D341Med (cell line): ENCODE measurements at places on chromosomes 2 and 18.

DNA sequence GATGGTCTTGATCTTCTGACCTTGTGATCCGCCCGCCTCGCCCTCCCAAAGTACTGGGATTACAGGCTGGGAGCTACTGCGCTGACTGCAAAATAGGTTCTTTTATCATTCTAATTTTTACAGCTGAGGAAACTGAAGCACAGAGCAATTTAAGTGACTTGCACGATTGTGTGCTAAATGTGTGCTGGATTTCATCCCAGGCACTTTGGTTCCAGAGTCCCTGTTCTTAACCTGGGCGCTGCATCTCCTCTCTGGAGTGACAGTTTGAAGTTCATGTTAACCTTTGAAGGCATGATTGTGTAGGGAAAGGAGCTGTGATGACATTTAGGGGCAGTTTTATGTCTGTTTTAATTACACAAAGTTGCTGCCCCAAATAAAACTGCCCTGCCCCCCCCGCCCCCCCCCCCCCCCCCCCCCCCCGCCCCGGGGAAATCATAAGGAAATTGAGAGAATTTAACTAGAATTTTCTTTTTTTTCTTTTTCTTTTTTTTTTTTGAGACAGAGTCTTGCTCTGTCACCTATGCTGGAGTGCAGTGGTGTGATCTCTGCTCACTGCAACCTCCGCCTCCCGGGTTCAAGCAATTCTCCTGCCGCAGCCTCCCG is 5.6 kb downstream of the ACSL3 start:
- no peak for DNase-seq

- no peak for DNase-seq
These were observed 23.2 kb downstream of the SATB2 start for GRCh38 chr2:199434555-199434954.

GRCh38 chr18:37559194-37559593 is 6.4 kb downstream of the CELF4 start:
- DNase-seq: no peak

- DNase-seq: no peak
These were observed 147.9 kb upstream of the DNMT3A start for GRCh38 chr2:25489631-25490030.

- DNase-seq: no peak
These were observed 38.6 kb downstream of the MARCHF7 start for GRCh38 chr2:159750873-159751272.

GRCh38 chr2:133801946-133802345 is 233.7 kb upstream of the NCKAP5 start:
- DNase-seq: no peak

- no peak for DNase-seq
These were observed 70.8 kb upstream of the GATA6 start for GRCh38 chr18:22098563-22098989.

DNA sequence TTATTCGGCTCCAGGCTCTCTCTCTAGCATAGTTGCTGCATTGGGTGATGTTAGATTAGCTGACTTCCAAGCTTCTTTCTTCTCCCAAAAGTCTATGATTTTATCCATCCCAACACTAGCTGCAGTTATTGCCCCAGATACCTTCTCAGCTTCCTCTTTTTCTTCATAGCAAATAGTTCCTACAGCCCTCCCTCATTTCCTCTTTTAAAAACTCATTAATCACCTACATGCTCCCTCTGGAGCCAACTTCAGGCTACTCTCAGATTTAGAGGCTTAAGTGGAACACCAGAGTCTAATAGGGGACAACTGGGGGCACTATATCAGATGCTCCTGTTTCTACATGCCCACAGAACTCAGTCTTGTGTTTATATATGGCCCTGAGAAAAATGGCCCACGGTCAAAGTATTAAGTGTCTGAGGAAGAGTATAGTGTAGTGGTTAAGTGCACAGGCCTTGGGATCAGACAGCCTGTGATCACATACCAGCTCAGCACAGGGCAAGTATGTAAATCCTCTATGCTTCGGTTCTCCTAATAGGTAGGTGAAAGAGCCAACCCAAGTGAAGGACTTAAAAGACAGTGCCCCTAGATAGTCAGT is 241.9 kb upstream of the SLC14A2 start:
- DNase-seq: no peak

DNA sequence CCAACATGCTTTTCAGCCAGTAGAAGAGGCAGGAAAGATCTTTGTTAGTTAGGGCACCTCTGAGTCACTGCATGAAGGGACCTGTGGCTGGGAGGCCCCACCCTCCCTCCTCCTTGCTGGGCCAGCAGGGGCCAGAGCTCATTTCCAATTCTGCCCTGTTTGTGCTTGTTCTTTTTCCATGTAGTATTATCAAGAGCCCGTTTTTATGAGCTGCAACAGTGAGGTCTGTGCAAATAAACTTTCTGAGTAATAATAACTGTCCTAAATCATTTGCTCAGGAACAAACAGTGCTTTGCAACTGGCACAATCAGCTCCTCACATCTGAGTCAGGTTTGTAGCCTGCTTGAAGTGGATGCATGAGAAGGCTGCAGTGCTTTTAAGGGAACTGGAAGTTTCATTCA is 128.0 kb downstream of the ARL4C start:
- no peak for DNase-seq

GRCh38 chr2:11757101-11757500 is 10.7 kb downstream of the LPIN1 start:
- DNase-seq: no peak

- no peak for DNase-seq
These were observed 138.6 kb upstream of the FHL2 start for GRCh38 chr2:105537466-105537865.

- DNase-seq: no peak
These were observed 265.4 kb downstream of the HRH4 start for GRCh38 chr18:24725644-24726415.

GRCh38 chr2:173056705-173057364 is 18.8 kb upstream of the MAP3K20 start:
- DNase-seq: no peak

DNA sequence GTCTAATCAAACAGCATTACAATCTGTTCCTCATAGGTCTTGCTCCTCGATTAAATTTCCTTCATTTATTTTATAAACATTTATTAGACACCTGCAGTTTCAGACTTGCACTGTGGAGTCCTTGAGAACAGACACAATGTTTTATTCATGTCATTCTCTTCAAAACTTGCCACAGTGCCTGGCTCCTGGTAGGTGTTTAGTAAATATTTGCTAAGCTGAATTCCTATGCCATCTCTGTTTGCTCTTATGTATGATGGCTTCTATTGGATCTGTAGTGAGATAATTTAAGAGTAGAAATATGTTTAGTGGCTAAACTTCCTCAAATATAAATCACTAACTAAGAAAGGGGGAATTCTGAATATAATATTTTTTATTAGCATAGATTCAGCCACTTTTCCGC is 61.4 kb downstream of the LRATD1 start:
- no peak for DNase-seq

- DNase-seq: no peak
These were observed 203.2 kb downstream of the SH3RF3 start for GRCh38 chr2:109331896-109332848.

- DNase-seq: no peak
These were observed 99.0 kb downstream of the SP3 start for GRCh38 chr2:173865971-173866873.

- no peak for DNase-seq
These were observed 226.0 kb upstream of the CTAGE1 start for GRCh38 chr18:22643731-22644130.

DNA sequence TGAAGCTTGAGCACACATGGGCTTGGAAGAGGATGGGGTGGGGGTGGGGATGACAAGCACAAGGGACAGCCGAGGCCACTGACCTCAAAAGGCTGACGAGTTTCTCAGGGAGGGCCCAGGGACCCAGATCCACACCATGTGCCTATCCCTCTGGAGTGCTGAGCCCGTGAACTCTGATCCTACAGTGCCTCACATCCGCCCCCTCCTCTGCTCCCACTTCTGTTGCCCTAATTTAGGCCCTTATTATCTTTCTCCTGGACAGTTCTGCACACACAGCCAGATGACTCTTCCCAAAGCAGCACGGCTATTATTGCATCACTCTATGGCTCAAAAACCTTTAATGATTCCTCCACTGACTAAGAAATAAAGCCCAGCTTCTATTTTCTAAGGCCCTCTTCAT is 24.8 kb downstream of the CYRIA start:
- DNase-seq: no peak

DNA sequence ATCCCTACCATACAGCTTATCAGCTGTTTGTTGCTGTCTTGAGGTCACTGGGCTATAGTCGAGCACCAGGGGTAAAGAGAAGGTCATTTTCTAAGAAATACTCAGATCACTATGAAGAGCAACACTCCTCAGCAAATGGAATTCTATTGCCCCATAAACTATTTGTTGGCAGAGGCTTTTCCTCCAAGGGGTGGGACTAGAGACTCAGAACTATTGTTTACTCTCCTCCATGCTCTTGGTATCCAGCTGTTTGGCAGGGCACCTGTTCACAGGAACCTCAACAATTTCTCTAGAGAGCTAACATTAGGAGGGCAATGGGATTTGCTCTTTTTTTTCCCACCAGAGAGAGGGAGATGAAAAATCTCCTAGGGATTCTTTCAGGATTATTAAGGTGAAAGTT is 249.1 kb upstream of the SPRED2 start:
- no peak for DNase-seq

GRCh38 chr18:3025544-3025943 is 12.6 kb upstream of the LPIN2 start:
- DNase-seq: no peak

- DNase-seq: no peak
These were observed 88.9 kb downstream of the TTN start for GRCh38 chr2:178718283-178718682.

GRCh38 chr18:9095297-9096006 is 7.0 kb upstream of the NDUFV2 start:
- DNase-seq: no peak

DNA sequence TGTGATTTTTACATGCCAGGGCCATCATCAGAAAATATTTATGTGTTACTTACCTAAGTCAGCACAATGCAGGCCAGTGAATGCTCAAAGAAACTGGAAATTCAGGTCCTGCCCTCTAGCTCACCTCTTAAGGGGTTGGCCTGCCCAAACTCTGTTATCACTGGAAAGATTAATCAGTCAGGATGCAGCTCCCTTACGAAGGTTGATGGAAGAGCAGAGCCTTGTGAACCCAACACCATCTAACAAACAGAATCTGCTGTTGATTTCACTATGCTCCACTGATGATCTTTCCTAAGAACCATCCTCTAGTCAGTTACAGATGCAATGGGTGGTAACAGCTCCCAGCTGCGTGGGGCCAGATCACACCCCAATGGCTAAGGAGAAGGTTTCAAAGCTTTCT is 38.2 kb downstream of the SOX11 start:
- DNase-seq: no peak

- DNase-seq: no peak
These were observed 687.9 kb upstream of the ACVR2A start for GRCh38 chr2:147156970-147157369.

DNA sequence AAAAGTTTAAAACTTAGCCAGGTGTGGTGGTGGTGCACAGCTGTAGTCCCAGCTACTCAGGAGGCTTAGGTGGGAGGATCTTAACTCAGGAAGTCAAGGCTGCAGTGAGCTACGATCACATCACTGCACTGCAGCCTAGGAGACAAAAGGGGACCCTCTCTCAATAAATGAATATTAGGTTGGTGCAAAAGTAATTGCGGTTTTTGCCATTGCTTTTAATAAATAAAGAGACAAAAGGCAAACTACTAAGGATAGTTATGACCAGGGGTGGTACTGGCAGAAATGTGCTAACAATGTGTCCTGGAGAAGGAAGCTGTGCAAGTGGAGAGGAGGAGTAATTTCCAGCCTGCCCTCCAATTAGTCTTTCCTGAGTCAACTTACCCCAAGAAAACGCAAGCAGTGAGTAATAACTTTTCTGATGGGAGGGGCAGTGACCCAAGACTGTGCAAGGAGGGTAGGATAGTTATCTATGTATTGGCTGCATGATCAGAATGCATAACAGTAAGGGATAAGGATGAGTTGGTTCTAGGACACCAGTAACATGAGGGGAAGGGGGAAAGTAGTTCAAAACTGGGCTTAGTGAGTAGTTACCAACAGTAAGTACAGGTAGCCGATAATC is 1.5 kb downstream of the EXOC6B start:
- DNase-seq: no peak

DNA sequence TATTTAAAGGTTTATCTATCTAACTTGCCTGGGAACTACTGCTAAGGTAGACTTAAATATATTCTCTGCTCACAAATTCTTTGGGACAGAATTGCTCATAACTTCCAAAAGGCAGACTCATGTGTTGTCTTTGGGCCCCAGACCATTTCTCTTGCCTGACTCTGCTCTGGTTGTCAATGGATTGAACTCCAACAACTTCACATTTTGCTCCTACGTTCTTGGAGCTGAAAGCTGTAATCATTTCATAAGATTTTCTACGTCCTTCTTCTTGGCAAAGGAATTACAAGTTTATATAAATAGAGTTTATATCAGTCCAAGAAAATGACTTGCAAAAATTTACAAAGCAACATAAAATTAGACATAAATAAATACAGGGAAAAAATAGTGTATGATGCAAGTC is 32.9 kb upstream of the PPM1B start:
- DNase-seq: no peak

DNA sequence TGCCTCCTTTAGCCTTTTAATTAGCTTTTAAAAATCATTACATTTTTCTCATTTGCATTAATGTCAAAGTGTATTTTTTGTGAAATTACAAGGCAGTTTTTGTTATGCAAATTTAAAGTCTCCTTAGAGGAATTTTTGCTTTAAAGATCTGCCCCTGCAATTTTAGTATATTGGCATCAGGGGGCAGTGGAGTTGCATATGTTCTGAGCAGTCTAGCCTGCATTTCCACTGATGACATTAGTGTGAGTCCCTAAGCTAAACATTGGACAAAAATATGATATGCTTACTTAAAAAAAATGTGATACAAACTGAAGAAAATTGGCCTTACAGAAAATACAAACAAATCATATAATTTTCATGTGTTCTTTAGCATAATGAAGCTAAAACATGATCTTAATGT is 426.5 kb downstream of the SLC4A3 start:
- no peak for DNase-seq

- DNase-seq: no peak
These were observed 90.5 kb downstream of the ASAP2 start for GRCh38 chr2:9297156-9297555.

DNA sequence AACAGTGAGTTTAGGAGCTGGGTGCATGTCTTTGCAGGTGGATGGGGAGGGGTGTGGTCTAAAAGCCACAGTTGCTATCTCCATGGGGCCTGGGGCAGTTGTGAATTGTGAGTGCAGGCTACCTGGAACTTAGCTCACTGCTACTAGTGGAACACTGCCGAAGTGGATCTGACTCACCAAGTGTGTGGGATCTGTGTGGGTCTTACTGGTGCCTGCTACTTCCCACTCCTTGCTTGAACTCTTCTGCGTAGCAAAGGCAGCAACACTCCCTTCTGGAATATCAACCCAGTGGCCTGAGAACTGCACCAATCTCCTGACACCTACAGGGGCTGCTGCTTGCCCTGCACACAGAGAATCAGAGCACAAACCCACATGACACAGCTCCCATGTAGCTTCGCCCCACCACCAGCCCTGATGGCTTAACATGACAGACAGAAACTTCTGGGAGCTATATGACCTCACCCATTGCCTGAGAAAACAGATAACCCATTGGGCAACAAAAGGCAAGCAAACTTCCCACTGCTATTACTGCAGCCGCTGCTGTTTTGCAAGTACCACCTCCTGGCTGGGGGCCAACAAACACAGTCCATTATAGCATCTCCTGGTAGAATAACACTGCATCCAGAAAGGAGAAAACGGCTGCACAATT is 455.1 kb upstream of the DDX18 start:
- no peak for DNase-seq

GRCh38 chr18:36813101-36813775 is 15.6 kb downstream of the TPGS2 start:
- no peak for DNase-seq
